ENCODE measurements at places on chromosomes 5 and 9. TPM values are rescaled to one million over a fixed set of nuclear protein-coding genes. Genes with fewer than 3 reads are reported as not detected.

CCNO gene
- total RNA-seq: not detected

TRUB2 gene
- total RNA-seq: 13.7 TPM

GFI1B gene
- total RNA-seq: not detected

LECT2 gene
- not detected for total RNA-seq

TPM2 gene
- 967 TPM for total RNA-seq
